Naive thymus-derived CD8-positive, alpha-beta T cell (primary cell): ENCODE measurements at places on chromosomes 5 and 9.

GRCh38 chr9:87708986-87709728 lies 16.8 kb upstream of the CTSL start:
- peak overlapping the region; percentile 91 for H3K27ac ChIP-seq
- DNase-seq = no peak
- no peaks in the 10 kb centered on the region for H3K27me3 ChIP-seq
- H3K4me1 ChIP-seq = peaks cover 8% of the 10 kb centered on the region

GRCh38 chr9:84754461-84754860 lies 84.9 kb downstream of the NTRK2 start:
- H3K27ac ChIP-seq = no peak overlapping the region
- H3K4me3 ChIP-seq = no peak overlapping the region
- no peaks in the 10 kb centered on the region for H3K27me3 ChIP-seq
- no peak for DNase-seq
- H3K36me3 ChIP-seq = no peaks in the 10 kb centered on the region

- no peaks in the 10 kb centered on the region for H3K4me1 ChIP-seq
- H3K4me3 ChIP-seq = no peak overlapping the region
- DNase-seq = no peak
- peaks cover 5% of the 10 kb centered on the region for H3K36me3 ChIP-seq
- H3K27ac ChIP-seq = no peak overlapping the region
- no peaks in the 10 kb centered on the region for H3K27me3 ChIP-seq
Measured at GRCh38 chr5:109299557-109299956, 110.2 kb downstream of the PJA2 start.

- H3K27me3 ChIP-seq = peaks cover 11% of the 10 kb centered on the region
- H3K4me1 ChIP-seq = no peaks in the 10 kb centered on the region
- no peak overlapping the region for H3K4me3 ChIP-seq
- H3K27ac ChIP-seq = no peak overlapping the region
- H3K36me3 ChIP-seq = no peaks in the 10 kb centered on the region
- no peak for DNase-seq
Measured at GRCh38 chr5:72619251-72619650, 112.0 kb upstream of the ZNF366 start.

GRCh38 chr5:178221853-178222252 lies 10.7 kb downstream of the PHYKPL start:
- DNase-seq = no peak
- no peak overlapping the region for H3K4me3 ChIP-seq
- H3K27me3 ChIP-seq = no peaks in the 10 kb centered on the region
- H3K36me3 ChIP-seq = peaks cover 12% of the 10 kb centered on the region
- H3K4me1 ChIP-seq = peaks cover 28% of the 10 kb centered on the region
